Neural cell (in vitro differentiated cells): ENCODE measurements at places on chromosomes 6 and 20. TPM values are rescaled to one million over a fixed set of nuclear protein-coding genes. Genes with fewer than 3 reads are reported as not detected.

Gene PNPLA1
- polyA plus RNA-seq: 0.26 TPM in 1 of 2 replicates, not detected in the other

Gene OLIG3
- not detected in 2 replicates for polyA plus RNA-seq

Gene DPPA5
- polyA plus RNA-seq: not detected in 2 replicates

Gene LAMA4
- 0.69 TPM in 1 of 2 replicates, not detected in the other for polyA plus RNA-seq

Gene ZNF451
- polyA plus RNA-seq: 48.7 and 60.2 TPM in 2 replicates

Gene PRPH2
- not detected in 2 replicates for polyA plus RNA-seq

Gene BLCAP
- polyA plus RNA-seq: 344 and 359 TPM in 2 replicates

Gene WFDC10B
- not detected in 2 replicates for polyA plus RNA-seq

Gene VNN1
- not detected in 2 replicates for polyA plus RNA-seq

Gene C2
- 1.2 and 1.5 TPM in 2 replicates for polyA plus RNA-seq

Gene PET117
- 24.9 and 39.0 TPM in 2 replicates for polyA plus RNA-seq

Gene CST9L
- not detected in 2 replicates for polyA plus RNA-seq

Gene ZNF133
- polyA plus RNA-seq: 71.2 and 72.8 TPM in 2 replicates

Gene MSH5
- 5.1 and 7.8 TPM in 2 replicates for polyA plus RNA-seq

Gene DEFB113
- polyA plus RNA-seq: not detected in 2 replicates

Gene GRIK2
- 103 and 106 TPM in 2 replicates for polyA plus RNA-seq

Gene BTN3A1
- polyA plus RNA-seq: 31.3 and 38.2 TPM in 2 replicates

Gene CHRNA4
- 6.8 and 10.5 TPM in 2 replicates for polyA plus RNA-seq

Gene TRIM31
- not detected in 2 replicates for polyA plus RNA-seq

Gene POPDC3
- not detected in 2 replicates for polyA plus RNA-seq

Gene GMNN
- 11.5 and 13.8 TPM in 2 replicates for polyA plus RNA-seq

Gene COL9A1
- polyA plus RNA-seq: 1.0 and 1.8 TPM in 2 replicates

Gene TAAR8
- polyA plus RNA-seq: not detected in 2 replicates

Gene LY6G6F
- not detected in 2 replicates for polyA plus RNA-seq

Gene SEL1L2
- polyA plus RNA-seq: not detected in 2 replicates

Gene RING1
- polyA plus RNA-seq: 107 and 121 TPM in 2 replicates

Gene TRIM15
- polyA plus RNA-seq: not detected in 2 replicates

Gene FLRT3
- polyA plus RNA-seq: 3.2 and 3.4 TPM in 2 replicates

Gene SLC22A2
- polyA plus RNA-seq: not detected in 2 replicates

Gene TPD52L1
- polyA plus RNA-seq: 8.9 and 9.2 TPM in 2 replicates

Gene TMEM74B
- 155 and 164 TPM in 2 replicates for polyA plus RNA-seq

Gene GTPBP2
- polyA plus RNA-seq: 103 and 117 TPM in 2 replicates

Gene BNIP5
- not detected in 2 replicates for polyA plus RNA-seq

Gene EXOC2
- 35.2 and 38.6 TPM in 2 replicates for polyA plus RNA-seq

Gene KLC4
- polyA plus RNA-seq: 74.0 and 75.3 TPM in 2 replicates

Gene TAGAP
- polyA plus RNA-seq: not detected in 2 replicates

Gene NDUFAF5
- polyA plus RNA-seq: 65.8 and 103 TPM in 2 replicates

Gene OPRM1
- 1.5 and 1.9 TPM in 2 replicates for polyA plus RNA-seq

Gene SFTA2
- polyA plus RNA-seq: not detected in 2 replicates

Gene NOX3
- 0.11 TPM in 1 of 2 replicates, not detected in the other for polyA plus RNA-seq

Gene RBCK1
- polyA plus RNA-seq: 38.4 and 60.2 TPM in 2 replicates

Gene FAM217A
- polyA plus RNA-seq: not detected in 2 replicates

Gene EYS
- 0.38 and 1.0 TPM in 2 replicates for polyA plus RNA-seq

Gene LST1
- polyA plus RNA-seq: not detected in 2 replicates

Gene SLC4A11
- polyA plus RNA-seq: 0.19 TPM in 1 of 2 replicates, not detected in the other

Gene ULBP1
- polyA plus RNA-seq: 0.22 and 0.38 TPM in 2 replicates
